Occipital lobe (tissue), 3 donors: ENCODE measurements at places on chromosomes 6 and 20.

DNA sequence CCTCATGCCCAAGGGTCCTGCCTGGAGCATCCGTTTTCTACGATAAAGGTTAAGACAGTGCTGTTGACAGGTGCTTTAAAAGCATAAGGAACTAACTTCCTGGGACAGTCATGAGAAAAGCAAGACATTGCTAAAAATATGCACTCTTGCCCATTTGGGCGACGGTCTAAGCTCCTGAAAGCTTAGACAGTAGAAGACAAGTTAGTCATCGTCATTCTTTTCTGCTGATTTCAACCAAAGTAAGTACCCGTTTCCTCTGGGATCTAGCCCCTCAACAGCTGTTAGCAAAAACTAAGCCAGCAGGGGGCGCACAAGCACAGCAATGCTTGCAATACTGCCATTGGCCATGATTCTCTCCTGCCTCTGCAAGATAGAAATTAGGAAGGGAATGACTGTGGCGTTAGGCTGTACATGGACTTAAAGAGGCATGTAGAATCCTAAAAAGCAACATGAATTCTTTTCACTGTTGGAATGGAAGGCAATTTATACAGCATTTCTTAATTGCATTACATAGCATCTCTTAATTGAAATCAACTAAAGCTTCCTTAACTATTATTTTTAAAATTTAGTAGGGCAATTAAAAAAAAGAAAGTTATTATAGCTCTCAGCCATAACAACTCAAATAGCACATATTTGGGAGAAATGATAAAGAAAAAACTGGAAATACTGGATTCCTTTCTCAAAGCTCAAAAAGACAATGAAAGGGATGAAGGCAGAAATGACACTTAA lies 147.8 kb upstream of the RALGAPA2 start:
- DNase-seq: peak; percentile 82

DNA sequence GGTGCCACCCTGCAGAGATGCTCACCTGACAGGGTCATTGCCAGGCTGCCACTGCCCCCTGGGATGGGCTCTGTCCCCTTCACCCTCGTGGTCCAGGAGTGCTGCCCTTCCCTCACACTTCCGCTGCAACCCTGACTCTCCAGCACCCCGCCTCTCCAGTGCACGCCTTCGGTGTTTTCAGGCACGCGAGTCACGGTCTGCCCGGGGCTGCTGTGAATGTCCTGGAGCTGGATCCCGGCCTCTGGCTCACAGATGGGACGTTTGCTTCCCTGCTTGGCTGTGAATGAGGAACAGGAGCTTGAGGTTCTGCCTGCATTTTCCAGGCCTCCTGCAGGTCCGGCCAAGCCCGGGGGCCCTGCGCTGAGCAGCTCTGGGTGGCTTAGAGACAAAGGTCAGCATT lies 343.4 kb downstream of the SMOC2 start:
- no peak for DNase-seq

- DNase-seq: no peak
Measured at GRCh38 chr6:7230956-7231713, 81.9 kb downstream of the SSR1 start.

- no peak for DNase-seq
Measured at GRCh38 chr6:126513198-126513597, 173.3 kb downstream of the CENPW start.

- no peak for DNase-seq
Measured at GRCh38 chr20:19827818-19828217, 69.8 kb downstream of the RIN2 start.

GRCh38 chr6:136982928-136983327 lies 60.8 kb downstream of the SLC35D3 start:
- DNase-seq: no peak

DNA sequence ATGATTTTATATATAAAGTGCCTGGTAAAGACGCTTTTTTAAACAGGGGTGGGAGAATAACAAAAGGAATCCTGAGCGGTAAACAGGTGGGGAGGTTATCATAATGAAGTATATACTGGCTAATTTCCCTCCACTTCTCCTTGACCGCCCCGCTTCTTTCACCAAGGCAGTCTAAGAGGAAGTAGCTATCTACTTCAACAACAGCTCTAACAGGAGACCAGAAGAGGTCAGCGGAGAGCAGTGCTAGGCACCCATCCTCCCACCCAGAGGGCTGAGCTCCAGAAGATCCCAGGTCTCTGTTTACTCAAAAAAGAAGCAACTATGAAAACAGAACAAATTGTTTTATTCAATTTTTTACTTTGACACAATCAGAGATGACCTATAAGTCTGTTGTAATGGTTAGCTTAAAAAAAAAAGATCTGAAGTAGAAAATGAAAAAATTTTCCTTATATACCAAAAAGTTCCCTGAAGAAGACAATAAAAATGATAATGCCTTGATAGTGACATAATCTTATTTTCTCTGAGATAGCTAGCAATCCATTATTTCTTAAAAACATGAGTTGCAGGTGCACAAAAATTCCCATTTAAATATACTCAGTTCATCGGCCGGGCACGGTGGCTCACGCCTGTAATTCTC lies 141.1 kb downstream of the PDSS2 start:
- no peak for DNase-seq

GRCh38 chr20:1965520-1966351 lies 28.1 kb downstream of the PDYN start:
- peak; percentile 44 for DNase-seq

DNA sequence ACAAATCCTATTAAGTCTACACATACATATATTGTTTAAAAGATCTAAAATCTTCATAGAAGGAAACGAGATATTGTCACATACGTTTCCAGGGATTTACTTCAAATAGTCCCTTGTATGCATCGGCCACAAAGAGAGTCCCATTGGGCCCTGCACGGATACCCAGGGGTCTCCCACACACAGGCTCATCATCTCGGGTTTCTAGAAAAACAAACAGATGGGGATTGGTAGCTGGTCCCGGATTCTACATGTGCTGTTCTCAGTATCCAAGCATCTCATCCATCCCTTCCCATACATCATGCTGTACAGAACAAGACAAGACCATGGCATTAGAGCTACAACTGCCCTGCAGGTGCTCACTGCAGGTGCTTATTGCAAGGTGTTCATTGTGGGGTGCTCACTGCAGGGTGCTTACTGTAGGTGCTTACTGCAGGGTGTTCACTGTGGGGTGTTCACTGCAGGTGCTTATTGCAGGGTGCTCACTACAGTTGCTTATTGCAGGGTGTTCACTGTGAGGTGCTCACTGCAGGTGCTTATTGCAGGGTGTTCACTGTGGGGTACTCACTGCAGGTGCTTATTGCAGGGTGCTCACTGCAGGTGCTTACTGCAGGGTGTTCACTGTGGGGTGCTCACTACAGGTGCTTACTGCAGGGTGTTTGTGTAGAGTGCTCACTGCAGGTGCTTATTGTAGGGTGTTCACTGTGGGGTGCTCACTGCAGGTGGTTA lies 21.0 kb downstream of the APMAP start:
- no peak for DNase-seq

DNA sequence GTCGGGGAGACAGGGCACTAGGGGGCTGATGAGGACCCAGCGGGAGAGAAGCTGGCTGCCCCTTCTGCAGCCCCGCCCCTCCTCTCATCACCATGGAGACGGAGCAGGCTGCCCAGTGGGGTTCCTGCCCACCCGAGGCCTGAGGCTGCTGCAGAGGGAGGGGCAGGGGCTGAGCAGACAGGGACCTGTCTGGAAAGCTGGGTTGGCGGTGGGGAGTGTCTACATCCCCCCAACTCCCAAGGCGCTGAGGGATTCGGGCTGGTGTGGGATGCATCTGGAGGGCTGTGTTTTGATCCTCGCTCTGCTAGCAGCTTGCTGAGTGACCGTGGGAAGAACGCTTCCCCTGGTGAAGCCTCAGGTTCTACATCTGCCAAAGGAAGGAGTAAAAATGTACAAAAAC lies 1.2 kb upstream of the BPI start:
- no peak for DNase-seq

GRCh38 chr6:159513074-159513720 lies 179.8 kb downstream of the SOD2 start:
- no peak for DNase-seq

GRCh38 chr20:62898093-62898964 lies 28.0 kb downstream of the DIDO1 start:
- no peak for DNase-seq

GRCh38 chr20:58246346-58246745 lies 17.9 kb upstream of the ANKRD60 start:
- no peak for DNase-seq

- DNase-seq: no peak
Measured at GRCh38 chr6:150336299-150336698, 32.5 kb upstream of the IYD start.

DNA sequence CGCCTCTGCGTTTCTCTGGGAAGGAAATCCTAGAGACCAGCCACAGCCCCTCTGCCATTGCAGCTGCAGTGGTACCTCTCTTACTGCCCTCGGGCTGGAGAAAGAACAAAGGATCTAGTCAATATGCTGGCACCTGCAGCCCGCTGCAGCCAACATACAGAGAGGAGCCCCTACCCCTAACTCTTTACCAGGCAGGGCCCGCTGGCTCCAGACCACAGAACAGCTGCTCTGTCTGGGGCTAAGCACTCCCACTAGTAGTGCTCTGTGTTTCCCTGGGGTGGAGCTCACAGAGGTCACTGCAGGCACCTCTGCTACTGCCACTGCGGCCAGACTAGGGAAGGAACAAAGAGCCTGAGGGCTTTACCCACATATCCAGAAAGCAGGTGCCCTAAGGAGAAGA lies 93.8 kb upstream of the IMPG1 start:
- DNase-seq: no peak

DNA sequence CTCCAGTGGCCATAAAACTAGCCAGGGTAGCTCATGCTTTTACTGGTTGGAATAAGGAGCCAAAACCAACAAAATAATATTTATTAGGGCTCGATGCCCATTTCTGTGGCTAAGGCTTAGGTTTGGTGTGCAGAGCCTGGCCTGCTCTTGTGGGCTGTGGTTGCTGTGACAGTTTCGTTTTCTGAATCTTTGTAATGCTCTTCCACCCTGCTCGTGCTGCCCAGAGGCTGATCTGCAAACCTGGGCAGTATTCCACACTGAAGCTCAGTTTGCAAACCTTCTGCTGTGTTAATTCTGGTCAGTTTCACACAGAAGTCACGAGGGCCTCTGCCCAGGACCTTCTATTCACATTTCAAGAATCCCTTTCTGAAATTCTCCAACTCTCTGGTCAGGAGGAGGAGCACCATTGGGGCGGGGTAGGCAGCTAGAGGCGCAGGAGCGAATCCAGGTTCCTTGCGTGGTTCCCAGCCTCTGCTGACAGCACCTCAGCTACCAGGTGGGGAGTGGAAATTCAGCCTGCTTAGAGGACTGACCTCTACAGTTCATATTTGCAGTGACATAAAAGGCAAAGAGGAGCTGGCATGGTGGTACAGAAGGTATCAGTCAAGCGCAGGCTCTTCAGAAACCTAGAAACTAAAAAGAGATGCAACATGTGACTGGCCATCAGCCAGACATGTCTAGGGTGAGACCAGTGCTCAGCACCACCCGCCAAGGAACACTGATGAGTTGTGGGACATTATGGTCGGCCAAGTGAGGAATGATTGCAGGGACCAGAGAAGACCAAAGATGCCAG lies 14.3 kb upstream of the C20orf144 start:
- DNase-seq: no peak

- DNase-seq: no peak
Measured at GRCh38 chr20:47859278-47859677, 74.0 kb upstream of the SULF2 start.

DNA sequence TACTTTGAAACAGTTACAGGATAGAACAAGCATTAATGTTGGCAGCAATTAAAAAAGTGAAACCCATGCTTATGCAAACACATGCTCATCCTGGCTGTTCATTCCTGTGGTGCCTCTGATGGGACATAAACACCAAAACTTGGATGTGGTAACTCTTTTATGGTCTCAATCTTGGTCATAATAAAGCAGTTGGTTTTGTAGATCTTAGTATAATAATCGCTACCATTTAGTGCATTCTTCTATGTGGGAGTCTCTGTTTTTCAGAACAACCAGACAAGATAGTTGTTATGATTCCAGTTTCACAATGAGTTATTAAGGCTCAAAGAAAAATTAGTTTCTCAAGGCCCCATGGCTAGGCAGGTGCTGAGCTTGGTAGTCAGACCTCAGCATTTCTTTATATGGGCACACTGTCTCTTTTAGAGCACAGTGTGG lies 184.0 kb downstream of the UTRN start:
- DNase-seq: no peak

- DNase-seq: no peak
Measured at GRCh38 chr6:39707962-39708683, 17.1 kb downstream of the KIF6 start.

DNA sequence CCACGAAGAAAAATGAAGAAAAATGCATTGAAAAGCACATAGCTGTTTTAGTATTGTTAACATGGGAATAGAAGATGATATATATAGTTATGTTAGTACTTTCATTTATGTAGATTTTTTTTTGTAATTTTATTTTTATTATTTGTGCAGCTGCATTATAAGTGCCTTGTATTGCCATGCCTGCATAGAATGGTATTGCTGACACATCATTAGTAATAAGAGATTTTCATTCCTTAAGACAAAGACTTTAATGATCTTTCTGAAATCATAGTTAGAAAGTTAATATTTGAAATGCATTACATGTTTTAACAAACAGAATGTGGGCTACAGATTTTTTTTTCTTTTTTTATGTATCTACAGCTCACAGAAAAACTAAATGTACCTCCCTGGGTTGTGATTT lies 506.5 kb downstream of the NKAIN2 start:
- no peak for DNase-seq

DNA sequence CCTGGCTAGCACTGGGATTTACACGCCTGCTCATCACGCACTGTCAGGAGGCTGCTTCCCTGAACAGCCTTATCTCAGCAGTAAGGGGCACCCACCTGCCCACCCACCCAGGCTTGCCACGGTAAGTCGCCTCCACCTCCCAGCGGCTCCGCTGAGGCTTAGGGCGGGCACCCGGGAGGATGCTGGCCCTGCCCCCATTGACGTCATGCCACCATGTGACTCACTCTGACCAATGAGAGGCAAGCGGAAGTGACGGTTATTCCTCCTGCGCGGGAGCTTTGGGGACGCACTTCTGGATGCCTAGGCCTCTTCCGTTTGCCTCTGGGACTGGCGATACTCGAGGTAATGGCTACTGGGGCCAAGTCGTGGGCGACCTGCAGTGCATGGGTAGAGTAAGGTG lies 256.8 kb downstream of the QKI start:
- no peak for DNase-seq
